CD4-positive, alpha-beta T cell treated with Interleukin-4 for 4 hours (primary cell): ENCODE measurements at places on chromosomes 12 and 14.

GRCh38 chr12:66767536-66767935 is 88.7 kb upstream of the GRIP1 start:
- DNase-seq = no peak

GRCh38 chr14:85438481-85438942 is 91.4 kb upstream of the FLRT2 start:
- no peak for DNase-seq

GRCh38 chr12:75704664-75705063 is 193.3 kb upstream of the KRR1 start:
- DNase-seq = no peak

- no peak for DNase-seq
These were observed 49.6 kb downstream of the CMKLR1 start for GRCh38 chr12:108289350-108290161.

DNA sequence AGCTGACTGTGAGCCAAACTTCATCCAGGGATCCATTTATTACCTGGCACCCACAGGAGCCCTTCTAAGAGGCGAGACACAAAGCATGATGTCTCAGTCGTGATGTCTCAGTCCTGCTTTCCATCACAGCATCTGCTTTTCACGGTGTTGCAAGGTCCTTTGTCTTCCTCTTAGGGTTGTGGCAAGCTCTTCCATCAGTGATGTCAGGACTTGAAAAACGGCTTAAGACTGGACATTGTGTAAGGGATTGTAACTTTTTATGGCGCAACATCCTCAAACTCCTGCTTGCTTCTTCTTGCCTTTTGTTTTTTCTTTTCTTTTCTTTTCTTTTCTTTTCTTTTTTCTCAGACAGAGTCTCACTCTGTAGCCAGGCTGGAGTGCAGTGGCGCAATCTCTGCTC is 586.5 kb upstream of the TMEM132C start:
- no peak for DNase-seq

DNA sequence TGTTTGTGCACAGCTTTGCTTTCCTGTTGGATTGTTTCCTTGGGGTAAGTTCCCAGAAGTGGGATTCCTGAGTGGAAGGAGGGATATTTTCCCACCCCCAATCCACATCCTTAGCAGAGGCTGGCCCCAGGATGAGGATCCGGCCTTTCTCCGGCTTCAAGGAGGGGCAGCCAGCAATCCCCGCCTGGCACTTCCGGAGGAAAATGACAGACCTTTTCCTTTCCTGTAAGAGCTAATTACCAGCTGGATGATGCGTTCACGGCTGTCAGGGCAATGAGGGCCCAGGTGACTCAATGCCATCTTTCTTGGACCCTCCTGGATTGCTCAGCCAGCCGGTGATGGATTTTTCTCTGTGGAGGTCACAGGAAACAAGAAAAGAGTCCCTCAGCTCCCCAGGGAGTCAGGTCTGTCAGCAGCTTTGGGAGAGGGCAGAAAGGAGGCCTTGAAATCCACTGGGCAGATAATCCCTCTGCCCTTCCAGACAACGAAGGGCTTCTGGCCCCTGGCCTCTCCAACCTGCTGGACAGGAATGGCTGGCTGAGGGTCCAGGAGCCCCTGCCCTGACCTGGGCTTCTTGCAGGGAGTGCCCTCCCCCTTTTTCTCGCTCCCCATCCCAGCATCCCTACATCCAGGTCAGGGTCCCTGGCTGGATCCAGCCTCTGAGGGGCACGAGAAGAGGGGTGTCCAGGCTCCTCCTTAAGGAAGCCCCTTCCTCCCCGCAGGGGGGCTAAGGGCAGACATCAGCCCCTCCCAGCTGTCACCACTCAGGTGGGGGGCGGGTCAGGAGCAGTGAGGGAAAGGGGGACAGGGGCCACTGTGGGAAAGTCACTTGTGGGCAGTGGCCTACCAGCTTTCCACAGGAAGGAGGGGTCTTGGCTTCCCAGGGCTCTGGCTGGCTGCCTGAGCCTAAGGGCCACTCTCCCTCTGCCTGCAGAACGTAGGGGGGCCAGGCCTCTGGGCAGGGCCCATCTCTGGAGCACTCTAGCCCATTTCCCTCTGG is 16.1 kb upstream of the CCDC85C start:
- DNase-seq = no peak
